Mesothelial cell of epicardium (in vitro differentiated cells): ENCODE measurements at places on chromosomes 7 and 10.

- DNase-seq, result no peak
These were observed 292.1 kb downstream of the BBS9 start for GRCh38 chr7:33421429-33421828.

DNA sequence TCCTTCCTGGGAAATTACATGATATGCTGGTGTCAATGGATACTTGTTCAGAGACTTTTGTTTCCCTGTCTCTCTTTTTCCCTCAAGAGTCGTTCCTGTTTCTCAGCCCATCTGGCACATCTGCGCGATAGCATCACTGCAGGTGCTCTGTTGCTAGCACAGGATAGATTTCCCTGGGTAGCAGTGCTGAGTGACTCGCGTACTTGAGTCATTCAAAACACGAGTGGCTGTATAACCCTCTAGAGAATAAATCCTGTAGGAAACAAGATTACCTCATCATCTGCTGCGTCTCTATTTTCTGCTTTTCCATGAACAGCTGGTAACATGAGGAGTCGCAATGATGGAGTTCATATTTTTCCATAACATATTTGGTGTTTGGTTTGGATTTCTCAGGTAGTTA is 452.0 kb upstream of the FZD8 start:
- DNase-seq, result no peak

- DNase-seq, result no peak
These were observed 659.8 kb upstream of the FOXK1 start for GRCh38 chr7:4022265-4022664.

DNA sequence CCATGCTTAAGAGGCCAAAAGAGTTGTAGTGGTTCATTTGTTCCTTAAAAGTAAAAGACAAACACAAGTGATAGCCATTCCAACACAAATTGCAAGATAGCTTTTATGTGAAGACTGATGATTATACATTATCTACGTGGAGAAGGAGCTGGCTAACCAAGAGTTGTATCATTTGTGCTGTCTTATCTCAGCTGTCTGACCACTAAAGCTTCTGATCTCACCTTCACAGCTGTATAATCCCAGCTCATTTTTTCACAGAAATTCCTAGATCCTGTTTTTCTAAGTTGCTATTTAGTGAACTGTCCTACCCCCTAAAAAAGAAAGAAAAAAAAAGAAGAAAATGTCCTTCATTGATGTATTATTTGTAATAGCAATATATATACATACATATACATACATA is 9.8 kb downstream of the USP6NL start:
- DNase-seq, result no peak

- DNase-seq, result no peak
These were observed 75.4 kb downstream of the RABGEF1 start for GRCh38 chr7:66815951-66816350.

GRCh38 chr7:47031786-47032535 is 550.0 kb downstream of the TNS3 start:
- no peak for DNase-seq

DNA sequence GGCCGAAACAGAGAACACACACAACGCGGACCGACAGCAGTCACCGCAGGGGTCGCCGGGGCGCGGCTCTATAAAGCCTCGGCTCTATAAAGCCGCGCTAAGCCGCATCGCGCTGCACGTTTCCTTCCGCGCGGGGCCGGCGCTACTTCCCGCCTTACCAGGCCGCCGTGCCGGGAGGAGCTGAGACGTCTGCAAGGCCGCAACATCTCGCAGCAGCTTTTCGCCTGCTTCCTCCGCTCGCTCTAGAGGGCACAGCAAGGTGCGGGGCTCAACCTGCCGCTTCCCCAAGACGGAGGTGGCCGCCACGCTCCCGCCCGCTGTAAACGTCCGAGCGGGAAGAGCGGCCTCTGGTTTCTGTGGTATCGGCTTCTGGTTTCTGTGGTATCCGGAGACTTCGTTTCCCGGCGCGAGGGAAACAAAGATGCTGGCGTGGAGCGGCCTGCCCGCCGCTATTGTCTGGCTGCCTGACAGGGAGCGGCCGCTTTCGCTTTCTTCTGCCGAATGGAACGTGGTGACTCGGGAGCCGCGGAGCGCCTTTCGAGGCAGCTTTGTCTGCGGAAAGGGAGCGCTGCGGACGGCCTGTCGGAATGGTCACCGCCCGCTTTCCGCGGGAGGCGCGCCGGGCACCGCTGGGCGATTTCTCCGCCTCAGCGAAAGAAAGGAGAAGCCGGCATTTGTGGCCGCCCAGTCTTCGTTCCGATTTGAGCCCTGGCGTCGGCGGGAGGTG is 91.8 kb downstream of the SPAG6 start:
- DNase-seq, result peak; percentile 70

DNA sequence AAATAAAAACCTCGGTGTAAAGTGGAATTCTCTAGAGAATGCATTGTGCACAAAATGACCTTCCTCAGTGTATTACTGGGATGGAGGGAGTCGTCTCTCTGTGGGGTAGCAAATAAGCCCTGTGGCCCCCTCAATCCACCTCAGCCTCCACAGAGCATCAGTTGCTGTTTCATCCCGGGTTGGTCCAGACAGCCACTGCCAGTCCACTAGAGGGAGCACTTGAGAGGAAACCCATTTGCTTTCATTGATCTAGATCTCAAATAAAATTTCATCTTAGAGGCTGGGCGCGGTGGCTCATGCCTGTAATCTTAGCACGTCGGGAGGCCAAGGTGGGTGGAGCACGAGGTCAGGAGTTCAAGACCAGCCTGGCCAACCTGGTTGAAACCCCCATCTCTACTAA is 1128.7 kb downstream of the CNTNAP2 start:
- DNase-seq, result peak; percentile 39

- no peak for DNase-seq
These were observed 58.1 kb downstream of the TET1 start for GRCh38 chr10:68618234-68618633.

DNA sequence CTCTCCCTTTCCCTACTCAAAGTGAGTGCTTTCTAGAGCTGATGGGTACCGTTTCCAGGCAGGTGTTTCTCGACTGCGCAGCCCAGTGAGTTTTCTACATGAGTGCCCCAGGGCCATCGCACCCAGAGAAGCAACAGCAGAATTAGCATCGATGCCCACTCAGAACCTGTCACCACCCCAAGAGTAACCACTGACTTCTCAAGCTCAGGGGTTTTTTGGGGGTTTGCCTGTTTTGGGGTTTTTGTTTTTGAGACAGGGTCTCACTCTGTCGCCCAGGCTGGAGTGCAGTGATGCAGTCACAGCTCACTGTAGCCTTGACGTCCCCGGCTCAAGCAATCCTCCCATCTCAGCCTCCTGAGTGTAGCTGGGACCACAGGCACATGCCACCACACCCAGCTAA is 25.7 kb downstream of the SNX8 start:
- no peak for DNase-seq

GRCh38 chr10:109846832-109847231 is 76.5 kb downstream of the XPNPEP1 start:
- no peak for DNase-seq

DNA sequence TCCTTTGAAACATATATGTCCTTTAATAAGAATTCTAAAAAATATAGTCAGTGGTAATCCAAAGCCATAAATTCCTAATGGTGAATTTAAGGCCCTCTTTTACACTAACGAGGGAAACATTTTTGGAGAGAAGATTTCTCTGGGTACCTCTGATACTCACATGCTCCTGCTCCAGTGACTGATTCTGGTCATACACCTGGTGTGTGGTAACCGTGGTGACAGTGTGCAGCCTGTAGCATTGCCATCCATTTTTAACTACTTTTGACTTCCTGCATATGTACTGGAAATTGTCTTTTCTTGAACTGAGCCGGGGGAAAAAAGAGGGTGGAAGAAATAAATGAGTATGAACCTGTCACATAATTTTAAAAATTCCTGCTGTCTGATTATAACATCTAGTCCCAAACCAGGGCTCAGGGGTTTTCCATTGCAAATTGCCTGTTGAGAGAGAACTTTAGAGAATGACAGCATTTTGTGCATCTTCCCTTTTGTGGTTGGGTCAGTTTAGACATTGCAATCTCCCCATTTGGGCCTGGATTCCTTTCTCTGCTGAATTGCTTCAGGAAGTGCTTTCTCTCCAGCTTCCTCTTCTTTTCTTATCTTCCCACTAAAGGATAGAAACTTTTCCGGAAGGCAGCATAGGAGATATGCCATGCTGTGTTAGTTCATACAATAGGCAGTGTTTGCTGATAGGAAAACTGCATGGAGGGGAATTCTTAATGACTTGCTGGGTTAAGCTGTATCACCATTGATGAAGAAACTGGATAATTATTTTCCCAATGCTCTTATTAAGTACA is 125.5 kb downstream of the GRM3 start:
- DNase-seq, result no peak

DNA sequence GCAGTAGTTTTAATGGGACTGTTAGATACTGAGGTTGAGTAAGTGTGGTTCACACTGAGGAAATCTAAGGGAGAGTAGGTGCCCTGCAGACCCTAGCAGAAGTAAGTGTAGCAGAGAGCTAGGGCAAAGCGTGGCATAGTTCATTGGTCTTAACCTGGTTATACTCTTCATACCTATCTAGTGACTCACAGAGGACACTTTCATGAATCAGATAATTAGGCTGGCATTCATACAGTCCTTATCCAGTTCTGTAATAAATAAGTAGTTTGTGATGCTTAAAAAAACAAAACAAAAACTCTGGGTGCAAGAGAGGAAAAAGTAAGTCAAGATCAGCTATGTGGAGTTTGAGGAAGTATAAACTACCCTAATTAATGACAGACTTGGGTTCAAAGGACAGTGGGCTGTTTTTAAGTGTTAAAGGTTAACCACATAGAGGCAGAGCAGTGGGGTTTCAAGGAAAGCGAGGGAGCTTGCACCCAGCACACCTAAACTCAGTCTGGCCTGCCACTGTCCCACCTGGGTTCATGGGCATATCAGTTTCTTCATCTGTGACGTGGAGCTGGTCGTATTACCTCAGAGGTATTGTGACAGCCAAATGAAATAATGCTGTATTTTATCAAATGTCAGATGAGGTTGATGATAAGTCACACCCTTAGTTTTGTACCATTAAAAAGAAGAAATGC is 27.1 kb downstream of the LMTK2 start:
- no peak for DNase-seq

GRCh38 chr7:17844022-17844421 is 96.3 kb downstream of the SNX13 start:
- no peak for DNase-seq

DNA sequence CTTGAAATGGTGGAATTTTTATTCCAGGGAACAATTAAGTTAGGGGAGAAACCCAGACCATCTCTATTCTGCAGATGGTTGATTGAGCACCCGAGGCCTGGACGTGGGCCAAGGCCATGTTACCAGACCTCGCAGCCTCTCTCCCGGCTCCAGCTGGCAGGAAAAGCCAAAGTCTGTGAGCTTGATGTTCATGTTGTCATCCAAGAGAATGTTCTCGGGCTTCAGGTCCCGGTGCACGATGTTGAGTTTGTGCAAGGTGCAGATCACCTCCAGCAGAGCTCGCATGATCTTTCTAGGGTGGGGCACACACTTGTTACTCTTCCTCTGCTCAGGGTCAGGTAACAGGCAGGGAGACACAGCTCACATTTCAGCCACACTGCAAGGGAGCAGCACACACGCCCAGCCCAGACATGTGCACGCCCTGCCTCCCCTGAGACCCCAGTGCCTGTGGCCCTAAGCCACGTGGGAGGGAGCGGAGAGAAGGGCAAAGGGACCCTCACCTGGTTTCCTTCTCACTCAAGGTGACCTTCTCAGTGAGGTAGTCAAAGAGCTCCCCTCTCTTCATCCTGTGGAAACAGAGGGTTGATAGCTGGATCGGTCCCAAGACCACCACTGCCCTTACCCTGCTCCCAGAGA is 9.5 kb downstream of the PHKG1 start:
- DNase-seq, result no peak

DNA sequence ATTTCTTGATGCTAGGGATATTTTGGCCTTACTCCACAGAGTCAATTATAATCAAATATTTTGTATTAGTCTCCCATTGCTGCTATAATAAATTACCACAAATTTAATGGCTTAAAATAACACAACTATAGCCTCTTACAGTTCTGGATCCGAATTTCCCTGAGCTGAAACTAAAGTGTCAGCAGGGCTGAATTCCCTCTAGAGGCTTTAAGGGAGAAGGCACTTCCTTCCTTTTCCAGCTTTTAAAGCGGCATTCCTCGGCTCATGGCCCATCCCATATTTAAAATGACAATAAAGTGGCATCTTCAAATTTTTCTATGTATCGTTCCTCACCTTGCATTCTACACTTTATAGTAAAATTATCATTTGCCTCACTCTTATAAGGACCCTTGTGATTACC is 421.4 kb upstream of the ZWINT start:
- DNase-seq, result no peak

GRCh38 chr7:47374538-47374937 is 207.4 kb downstream of the TNS3 start:
- no peak for DNase-seq

GRCh38 chr10:114071178-114071577 is 27.5 kb downstream of the ADRB1 start:
- no peak for DNase-seq

DNA sequence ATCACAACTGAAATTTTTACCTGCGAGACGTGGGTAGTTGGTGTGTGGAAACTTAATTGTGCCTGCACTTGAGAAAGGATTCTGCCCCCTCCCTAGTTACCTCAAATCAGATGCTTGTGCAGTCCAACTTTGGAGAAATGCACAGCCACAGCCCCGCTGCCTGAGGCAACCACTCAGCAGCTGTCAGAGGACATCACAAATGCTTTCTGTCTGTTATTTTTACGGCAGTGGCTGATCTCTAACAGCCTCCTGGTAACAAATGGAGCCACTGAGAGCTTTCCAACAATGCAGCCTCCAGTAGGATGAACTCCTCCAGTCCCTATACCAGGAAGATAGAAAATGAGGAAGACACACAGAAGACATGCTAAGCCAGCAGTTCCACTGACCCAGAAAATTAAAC is 712.2 kb upstream of the GHITM start:
- no peak for DNase-seq

GRCh38 chr7:149285603-149286002 is 23.6 kb downstream of the ZNF783 start:
- no peak for DNase-seq

- no peak for DNase-seq
These were observed 37.3 kb downstream of the ADAM12 start for GRCh38 chr10:126351021-126351420.
